ENCODE measurements at places on chromosomes 2 and 18. TPM values are rescaled to one million over a fixed set of nuclear protein-coding genes. Genes with fewer than 3 reads are reported as not detected.

The ALK gene
- total RNA-seq = not detected

The SEC11C gene
- total RNA-seq = 32.3 TPM

The GALR1 gene
- total RNA-seq = not detected

The EFR3B gene
- 14.5 TPM for total RNA-seq

DNA sequence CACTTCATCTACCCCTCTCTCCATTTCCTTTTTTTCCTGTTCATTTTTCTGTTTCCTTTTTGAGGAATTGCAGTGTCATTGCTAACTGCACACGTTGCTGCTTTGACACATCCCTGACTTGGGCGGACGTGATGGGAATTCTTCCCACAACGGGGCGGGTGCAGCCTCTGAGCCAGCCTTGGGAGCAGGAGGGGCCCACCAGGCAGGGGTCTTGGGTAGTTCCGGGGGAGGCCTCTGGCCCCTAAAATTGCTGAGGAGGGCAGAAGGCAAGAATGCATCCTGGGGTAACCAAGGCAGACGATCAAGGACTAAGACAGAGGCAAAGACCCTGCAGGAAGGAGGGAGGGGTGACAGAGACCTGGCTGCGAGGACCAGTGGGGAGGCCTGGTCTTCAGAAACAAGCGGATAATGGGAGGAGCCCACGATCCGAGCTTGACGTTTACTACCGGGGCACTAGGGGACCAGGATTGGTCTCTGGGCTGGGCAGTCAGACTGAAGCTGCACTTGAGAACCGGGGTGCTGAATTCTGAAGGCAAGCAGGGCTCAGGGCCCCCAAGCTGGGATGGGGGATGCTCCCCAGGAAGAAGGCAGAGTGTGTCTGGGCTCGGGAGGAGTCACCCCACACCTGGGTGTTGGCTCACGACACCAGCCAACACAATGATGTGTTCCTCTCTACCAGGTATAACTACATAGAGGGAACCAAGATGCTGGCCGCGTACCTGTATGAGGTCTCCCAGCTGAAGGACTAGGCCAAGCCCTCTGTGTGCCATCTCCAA is 14.8 kb upstream of the CNDP1 start:
- H3K4me1 ChIP-seq = peaks cover 33% of the 10 kb centered on the region
- H3K4me3 ChIP-seq = no peak overlapping the region
- no peak overlapping the region for H3K27ac ChIP-seq
- no peaks in the 10 kb centered on the region for H3K36me3 ChIP-seq
- H3K27me3 ChIP-seq = no peaks in the 10 kb centered on the region
- DNase-seq = no peak

DNA sequence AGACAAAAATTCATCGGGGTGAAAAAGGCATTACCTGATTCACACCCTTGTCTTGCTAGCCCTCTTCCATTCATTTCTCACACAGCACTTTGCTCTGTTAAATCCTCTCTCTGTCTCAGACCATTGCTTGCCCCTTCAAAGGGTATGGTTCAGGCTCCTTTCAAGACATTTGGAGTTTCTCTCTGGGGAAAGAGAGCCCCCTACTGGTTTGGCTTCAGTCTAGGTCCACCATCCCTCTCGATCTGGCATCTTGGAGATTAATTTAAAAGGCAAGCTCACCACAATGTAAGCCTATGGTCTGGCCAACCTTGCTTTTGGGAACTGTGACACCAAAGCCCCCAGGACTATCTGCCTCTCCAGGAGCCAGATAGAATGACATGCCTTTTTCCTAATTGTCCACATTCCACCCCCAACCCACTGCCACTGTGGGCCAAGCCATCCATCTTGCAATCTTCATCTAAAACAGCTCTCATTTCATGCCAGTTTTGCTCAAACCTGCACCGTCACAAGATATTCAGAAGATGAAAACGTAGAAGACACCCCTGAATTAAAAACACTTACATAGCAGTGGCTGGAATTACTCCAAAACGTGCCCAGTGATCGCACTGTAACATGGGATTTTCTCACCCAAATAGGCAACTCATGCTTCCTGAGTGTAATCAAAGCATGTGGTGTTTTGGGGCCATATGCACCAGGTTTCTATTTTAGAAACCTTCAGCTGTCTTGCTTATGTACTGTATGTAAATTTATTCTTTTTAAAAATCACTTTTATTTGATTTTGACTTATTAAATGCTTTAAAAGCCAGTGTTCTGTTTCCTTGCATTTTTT is 93.9 kb downstream of the FARSB start:
- peak; percentile 69 for DNase-seq
- no peak overlapping the region for H3K27ac ChIP-seq
- H3K4me3 ChIP-seq = no peak overlapping the region
- H3K36me3 ChIP-seq = no peaks in the 10 kb centered on the region
- no peaks in the 10 kb centered on the region for H3K27me3 ChIP-seq
- H3K4me1 ChIP-seq = no peaks in the 10 kb centered on the region

GRCh38 chr2:134522496-134523455 is 196.0 kb downstream of the TMEM163 start:
- H3K4me3 ChIP-seq = no peak overlapping the region
- no peaks in the 10 kb centered on the region for H3K4me1 ChIP-seq
- no peaks in the 10 kb centered on the region for H3K27me3 ChIP-seq

DNA sequence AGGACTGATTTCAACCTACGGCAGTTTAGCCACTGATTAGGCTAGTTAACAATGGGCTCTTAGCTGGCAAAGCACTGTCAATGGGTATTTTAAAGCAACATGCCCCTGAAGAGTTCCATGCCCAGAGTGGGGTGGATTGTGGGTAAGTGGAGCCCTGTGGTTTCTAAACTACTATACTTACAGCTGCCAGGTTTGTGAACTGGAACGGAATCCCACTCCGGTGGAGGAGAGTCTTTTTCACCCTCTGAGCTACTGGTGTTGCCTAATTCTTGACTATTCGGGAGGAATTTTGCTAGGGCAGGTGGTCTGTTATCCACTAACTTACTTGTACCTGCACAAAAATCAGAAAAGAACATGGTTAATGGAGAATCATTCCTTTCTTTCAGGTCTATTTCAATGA is 52.6 kb downstream of the ZAP70 start:
- no peak for DNase-seq
- peaks cover 18% of the 10 kb centered on the region for H3K4me1 ChIP-seq
- H3K4me3 ChIP-seq = no peak overlapping the region
- peaks cover 2% of the 10 kb centered on the region for H3K36me3 ChIP-seq

DNA sequence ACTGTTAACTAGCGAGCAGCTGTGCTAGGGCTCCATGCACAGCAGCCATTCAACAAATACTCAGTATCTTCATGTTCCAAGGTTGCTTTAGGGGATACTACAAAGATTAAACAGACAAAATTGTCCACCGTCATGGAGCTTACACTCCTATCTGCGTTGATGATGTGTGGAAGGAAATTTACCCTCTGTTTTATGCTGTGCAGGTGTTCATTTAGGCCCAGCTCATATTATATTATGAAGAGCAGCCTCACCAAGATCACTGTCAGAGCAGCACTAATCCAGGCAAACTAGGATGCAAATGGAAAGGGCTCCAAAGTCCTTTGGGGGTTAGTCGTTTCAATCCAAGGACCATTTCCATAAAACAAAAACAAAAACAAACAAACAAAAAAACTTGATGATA is 13.4 kb upstream of the WIPF1 start:
- no peak overlapping the region for H3K27ac ChIP-seq
- no peak for DNase-seq
- no peak overlapping the region for H3K4me3 ChIP-seq
- no peaks in the 10 kb centered on the region for H3K36me3 ChIP-seq
- no peaks in the 10 kb centered on the region for H3K27me3 ChIP-seq
- H3K4me1 ChIP-seq = no peaks in the 10 kb centered on the region

DNA sequence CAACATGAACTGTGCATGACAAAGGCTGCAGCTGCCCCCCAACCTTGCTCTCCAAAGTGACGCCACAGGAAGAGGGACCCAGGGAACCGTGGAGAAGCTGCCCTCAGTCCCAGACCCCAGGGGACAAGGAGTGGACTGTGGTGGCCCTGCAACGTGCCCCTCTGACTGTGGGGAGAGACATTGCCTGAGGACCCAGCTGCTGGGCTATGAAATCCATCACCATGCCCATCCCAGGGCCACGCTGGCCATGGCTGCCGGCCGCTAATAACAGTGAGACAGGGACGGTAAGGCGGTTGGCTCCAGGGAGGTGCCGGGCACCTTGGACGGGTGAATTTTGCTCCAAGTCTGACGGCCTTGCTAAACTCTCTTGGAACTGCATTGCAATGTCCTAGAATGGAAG is 211.3 kb upstream of the HDAC4 start:
- no peak overlapping the region for H3K4me3 ChIP-seq
- H3K36me3 ChIP-seq = no peaks in the 10 kb centered on the region
- H3K27ac ChIP-seq = no peak overlapping the region
- no peaks in the 10 kb centered on the region for H3K4me1 ChIP-seq
- DNase-seq = no peak

DNA sequence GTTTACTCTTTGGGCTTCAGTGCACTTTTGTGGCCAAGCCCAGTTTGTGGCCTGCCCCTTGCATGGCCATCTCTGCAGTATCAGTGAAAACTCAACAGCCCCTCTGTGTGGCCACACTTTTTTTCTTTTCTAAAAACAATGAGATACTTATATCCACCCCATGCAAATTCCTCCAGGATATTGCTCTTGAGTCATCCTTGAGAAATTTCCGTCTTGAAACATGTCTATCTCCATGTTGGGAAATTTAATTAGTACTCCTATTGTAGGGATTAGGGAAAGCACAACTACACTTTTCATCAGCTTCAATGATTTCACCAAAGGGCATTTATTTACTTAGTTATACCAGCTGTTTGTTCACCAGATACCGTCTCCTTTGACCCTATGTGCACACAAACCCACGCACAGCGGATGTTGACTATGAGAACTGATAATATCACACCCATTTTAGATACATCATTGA is 993.1 kb downstream of the TSN start:
- no peaks in the 10 kb centered on the region for H3K4me1 ChIP-seq
- no peaks in the 10 kb centered on the region for H3K36me3 ChIP-seq
- no peaks in the 10 kb centered on the region for H3K27me3 ChIP-seq
- DNase-seq = no peak
- H3K27ac ChIP-seq = no peak overlapping the region
- H3K4me3 ChIP-seq = no peak overlapping the region

GRCh38 chr18:61694236-61694635 is 198.6 kb downstream of the RNF152 start:
- H3K4me1 ChIP-seq = no peaks in the 10 kb centered on the region
- H3K27me3 ChIP-seq = no peaks in the 10 kb centered on the region
- H3K27ac ChIP-seq = no peak overlapping the region
- H3K36me3 ChIP-seq = no peaks in the 10 kb centered on the region
- no peak overlapping the region for H3K4me3 ChIP-seq

GRCh38 chr2:216029416-216030129 is 16.2 kb upstream of the MREG start:
- H3K4me3 ChIP-seq = no peak overlapping the region
- H3K4me1 ChIP-seq = no peaks in the 10 kb centered on the region
- H3K27me3 ChIP-seq = no peaks in the 10 kb centered on the region
- H3K27ac ChIP-seq = no peak overlapping the region

GRCh38 chr2:95307036-95307435 is 9.9 kb downstream of the KCNIP3 start:
- H3K36me3 ChIP-seq = no peaks in the 10 kb centered on the region
- no peak overlapping the region for H3K27ac ChIP-seq
- no peaks in the 10 kb centered on the region for H3K4me1 ChIP-seq

DNA sequence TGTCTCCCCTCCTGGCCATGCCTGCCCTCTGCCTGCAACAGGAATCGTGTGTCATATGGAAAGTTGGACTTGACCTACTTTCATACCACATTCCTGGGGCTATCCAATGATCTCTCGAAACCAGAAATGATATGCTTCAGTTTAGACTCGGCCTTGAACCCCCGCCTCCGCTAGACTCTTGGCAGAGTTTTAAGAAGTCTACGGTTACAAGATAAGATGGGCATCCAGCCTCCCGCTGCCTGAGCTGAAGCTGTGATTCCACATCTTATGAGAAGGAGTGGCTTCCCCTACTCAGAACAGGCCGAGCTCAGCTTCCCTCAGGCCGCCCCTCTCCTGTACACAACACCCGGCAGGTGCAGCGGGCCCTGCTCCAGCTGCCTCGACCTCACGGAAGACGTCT is 73.9 kb downstream of the MTCL1 start:
- no peaks in the 10 kb centered on the region for H3K4me1 ChIP-seq
- H3K4me3 ChIP-seq = no peak overlapping the region
- H3K27me3 ChIP-seq = no peaks in the 10 kb centered on the region
- H3K27ac ChIP-seq = no peak overlapping the region
- DNase-seq = no peak

DNA sequence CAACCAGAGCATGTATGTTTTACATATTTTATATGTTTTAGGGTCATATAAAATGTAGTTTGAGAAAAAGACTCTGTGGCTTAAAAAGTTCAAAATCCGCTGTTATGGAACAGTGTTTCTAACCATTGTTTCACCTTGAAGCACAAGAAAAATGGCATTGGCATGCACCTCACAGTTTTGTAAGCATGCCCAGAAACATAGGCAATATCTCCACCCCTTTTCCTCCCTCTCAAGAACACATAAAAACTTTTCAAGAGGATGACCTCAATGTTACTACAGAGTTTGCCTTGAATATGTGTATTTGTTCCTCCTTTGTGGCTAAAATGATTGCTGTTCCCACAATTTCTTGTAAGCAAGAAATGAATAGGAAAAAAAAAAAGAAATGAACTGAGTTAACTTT is 29.3 kb upstream of the SLC40A1 start:
- no peak overlapping the region for H3K27ac ChIP-seq
- H3K4me3 ChIP-seq = no peak overlapping the region
- no peaks in the 10 kb centered on the region for H3K36me3 ChIP-seq
- no peak for DNase-seq
- peaks cover 33% of the 10 kb centered on the region for H3K4me1 ChIP-seq

DNA sequence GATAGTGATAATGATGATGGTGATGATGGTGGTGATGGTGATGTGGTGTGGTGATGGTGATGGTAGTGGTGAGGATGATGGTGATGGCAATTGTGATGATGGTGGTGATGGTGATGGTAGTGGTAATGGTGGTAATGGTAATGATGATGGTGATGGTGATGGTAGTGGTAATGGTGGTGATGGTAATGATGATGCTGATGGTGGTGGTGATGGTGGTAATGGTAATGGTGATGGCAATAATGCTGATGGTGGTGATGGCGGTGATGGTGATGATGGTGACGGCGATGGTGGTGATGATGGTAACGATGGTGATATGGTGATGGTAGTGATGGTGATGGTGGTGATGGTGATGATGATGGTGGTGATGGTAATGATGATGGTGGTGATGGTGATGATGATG is 45.0 kb downstream of the ALK start:
- no peak overlapping the region for H3K27ac ChIP-seq
- H3K27me3 ChIP-seq = 0 out of 2 replicates have a peak, but pooled peaks cover 1% of the 10 kb centered on the region
- no peak overlapping the region for H3K4me3 ChIP-seq
- no peaks in the 10 kb centered on the region for H3K36me3 ChIP-seq
- H3K4me1 ChIP-seq = no peaks in the 10 kb centered on the region
- DNase-seq = no peak
